WERI-Rb-1 (cell line): ENCODE measurements at places on chromosomes 3 and 15.

DNA sequence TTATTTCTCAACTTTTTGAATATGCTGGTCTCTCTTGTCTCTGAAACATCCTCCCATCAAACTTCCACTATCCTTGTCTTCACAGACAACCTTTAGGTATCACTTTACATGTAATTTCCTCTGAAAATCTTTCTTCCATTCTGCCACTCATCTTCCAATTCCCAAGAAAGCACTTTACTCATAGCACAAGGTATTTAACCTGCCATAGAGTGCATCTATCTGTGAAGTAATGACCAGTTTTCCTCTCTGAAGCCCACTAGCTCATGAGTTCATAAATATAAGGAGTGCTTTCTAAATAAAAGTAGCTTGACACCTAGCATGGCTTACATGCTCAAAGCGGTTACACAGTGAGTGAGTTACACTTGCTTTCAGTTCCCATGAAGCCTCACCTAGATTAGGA, 160.7 kb upstream of the CMC1 start:
- DNase-seq = no peak

- peak; percentile 44 for DNase-seq
Observed at GRCh38 chr3:9809239-9809614, 835 bp upstream of the TTLL3 start.

DNA sequence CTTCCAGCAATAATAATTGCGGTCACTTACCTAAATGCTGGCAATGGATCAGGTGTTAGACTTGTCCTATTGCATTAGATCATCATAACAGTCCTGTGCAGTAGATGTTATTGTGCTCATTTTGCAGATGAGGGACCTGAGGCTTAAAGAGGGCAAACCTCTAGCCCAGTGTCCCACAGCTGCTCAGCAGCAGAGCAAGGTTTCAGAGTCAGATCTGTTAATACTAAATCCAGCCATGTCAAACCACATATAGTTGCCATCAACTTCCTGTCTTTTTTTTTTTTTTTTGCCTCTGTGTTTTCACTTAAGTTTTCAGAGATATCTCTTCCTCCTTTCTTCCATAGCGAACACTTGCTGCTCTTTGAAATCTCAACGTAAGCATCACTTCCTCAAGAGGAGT, 12.1 kb downstream of the FEZF2 start:
- no peak for DNase-seq

DNA sequence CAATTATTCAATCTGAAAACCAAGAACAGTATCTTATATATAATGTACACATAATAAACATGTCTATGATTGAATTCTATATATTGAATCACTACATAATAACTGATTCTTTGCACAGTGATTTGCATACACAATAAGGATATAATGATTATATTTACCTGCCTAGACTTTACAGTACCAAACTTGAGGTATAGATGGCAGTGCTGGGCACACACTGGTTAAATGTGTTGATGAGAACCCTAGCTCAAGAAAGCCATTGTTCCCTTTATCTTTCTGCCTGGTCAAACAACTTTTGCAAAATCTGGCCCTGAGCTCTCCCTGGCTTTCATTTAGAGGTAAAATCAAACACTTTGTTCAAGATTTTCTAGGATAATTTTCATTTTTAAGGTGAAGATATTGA, 697.7 kb downstream of the TUSC7 start:
- DNase-seq = peak; percentile 20

DNA sequence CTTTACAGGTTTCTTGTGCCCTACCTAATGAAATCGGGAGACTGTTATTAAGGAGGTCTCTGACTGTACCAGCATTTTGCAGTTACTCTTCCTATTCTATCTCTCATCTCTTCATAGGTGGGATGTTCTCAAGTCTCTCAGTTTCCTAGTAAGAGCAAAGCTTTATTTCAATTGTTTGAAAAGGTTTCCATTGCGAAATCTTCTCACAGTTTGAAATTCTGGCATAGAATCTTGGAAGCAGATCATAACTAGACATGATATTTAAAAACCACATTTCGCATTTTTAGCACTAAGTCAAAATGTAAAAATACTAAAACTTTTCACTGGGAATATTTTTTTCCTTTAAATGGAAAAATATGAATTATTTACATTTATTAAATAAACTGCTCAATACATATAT, 1311.4 kb downstream of the ROBO2 start:
- no peak for DNase-seq

- DNase-seq = no peak
Observed at GRCh38 chr3:3815206-3815605, 16.0 kb downstream of the LRRN1 start.

DNA sequence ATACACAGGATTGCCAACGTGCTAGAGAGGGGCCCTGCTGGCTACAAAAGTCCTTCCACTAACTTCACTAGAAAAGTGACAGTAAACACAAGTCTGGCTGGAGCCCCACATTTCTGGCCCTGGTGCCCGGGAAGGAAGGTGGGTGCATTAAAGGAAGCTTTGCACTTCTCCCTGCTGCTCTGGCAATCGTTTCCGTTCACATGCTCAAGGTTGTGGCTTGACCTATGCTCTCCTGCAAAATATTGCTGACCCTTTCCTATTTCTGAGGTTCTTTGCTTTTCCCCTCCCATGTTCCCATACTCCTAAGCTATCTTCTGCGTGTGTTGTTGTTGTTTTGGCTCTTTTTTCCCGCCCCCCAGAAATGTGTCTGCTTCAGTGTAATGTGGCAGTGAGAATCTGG, 9.1 kb upstream of the CCR3 start:
- DNase-seq = no peak

DNA sequence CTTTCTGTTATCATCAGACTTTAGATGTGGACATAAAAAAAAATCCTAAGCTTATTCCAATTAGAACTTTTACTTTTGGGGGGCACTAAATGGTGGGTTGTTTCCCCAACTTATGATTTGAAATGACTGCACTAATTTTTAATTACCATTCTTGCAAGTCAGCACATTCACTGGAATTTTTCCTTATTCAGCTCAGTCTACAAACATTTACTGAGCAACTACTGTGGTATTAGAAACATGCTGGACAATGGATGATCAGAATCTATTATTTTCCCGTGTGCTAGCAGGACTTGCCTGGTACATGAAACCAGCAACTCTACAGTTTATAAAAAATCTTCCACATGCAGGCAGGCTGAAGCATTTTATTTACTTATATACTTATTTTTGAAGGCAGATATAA, 273.6 kb downstream of the FOXP1 start:
- no peak for DNase-seq

GRCh38 chr15:101191242-101191641, 60.6 kb downstream of the CHSY1 start:
- no peak for DNase-seq

DNA sequence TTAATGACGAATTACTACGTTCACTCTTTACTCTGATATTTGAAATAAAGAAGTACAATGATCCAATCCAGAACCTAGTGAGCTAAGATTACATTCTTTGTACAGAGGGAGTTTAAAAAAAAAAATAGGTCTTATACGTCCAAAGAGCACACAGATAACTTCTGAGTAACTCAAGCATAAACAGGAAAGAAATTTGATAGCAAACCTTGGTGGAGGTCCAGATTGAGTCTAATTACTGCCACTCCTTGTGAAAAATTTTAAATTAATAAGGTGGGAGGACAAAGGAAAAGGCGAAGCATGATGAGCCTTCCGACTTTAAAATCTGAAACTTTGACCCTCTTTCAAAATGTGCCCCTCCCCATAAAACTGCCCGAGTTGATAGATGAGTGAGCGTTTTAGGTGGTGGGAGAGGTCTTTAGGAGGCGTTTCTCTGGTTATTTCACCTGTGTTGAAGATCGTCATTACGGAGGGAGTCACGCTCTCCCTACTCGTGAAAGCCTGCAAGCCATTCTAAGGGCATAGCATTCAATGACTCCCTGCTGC, 127.0 kb upstream of the ROBO2 start:
- DNase-seq = no peak

- no peak for DNase-seq
Observed at GRCh38 chr3:52670621-52671521, 14.8 kb downstream of the PBRM1 start.

DNA sequence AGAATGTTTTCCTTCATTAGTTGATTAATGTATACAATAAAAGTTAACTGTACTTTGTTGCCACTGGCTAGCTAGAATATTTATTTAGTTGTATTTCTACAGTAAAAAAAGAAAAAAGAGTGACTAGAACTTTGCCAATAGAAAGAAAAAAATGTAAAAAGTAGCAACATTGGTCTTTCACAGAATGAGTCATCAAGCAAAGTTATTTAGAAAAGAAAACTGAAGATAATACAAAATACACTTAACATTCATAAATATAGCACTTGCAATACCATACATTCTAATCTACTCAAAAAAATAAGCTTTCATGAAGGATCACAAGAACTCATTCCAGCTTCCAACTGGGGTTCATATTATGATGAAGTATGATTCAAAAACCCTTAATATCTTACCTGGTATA, 83.4 kb downstream of the AQR start:
- no peak for DNase-seq

DNA sequence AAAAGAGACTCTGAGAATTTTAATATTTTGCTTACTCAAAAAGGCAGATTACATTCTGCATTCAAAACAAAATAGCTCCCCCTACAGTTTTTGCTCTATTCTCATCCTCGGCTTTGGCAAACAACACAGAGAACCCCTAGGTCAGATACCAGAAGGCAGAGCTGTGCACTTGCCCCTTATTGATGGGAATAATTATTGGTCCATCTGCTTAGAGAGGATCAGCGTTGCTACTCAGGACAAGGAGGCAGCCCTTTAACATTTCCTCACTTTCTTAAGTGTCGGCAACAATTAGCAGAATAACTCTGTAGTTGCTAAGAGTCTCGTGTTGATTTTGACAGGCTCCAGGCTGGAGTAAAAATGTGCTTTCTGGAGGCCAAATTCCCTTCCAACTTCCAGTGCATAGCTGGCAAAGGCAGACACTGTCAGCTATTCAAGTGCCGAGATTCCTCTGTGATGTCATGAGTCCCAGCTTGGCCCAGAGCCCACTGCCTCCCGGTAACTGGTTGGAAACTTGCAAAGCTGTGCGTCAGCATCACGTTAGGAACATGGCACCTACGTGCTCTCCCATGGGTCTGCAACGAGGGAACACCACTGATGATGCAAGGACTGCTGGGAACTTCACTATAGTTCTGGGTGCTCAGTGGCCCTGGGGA, 482.7 kb upstream of the ADAMTS9 start:
- no peak for DNase-seq

DNA sequence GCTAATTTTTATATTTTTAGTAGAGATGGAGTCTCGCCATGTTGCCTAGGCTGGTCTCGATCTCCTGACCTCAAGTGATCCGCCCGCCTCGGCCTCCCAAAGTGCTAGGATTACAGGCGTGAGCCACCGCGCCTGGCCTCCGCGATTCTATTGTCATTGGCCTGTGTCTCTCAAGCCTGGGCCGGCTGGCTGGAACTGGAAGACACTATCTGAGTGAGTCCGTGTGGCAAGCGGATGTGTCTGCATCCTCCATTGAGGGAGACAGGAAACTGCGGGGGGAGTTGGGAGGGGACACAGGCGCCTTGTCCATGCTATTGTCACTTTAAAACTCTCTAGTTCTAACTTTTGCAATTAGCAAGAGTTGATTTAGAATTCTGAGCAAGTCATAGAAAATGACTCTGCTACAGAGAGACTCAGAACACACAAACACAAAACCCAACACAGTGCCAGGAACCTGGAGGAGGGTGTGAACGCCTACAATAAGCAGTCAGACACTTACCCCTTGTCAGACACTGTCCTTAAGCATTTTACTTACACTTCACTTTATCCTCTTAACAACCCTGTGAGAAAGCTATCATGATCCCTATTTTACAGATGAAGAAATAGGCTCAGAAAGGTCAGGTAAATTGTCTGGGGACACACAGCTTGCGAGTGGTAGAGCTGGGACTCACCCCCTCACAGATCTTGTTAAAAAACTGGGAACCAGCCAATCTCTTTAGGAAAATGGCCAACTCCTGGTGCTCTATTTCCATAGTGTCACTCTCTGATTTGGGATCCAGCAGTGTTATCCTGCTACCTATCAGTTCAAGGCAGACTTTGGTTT, 38.7 kb downstream of the ANP32A start:
- peak; percentile 2 for DNase-seq

- no peak for DNase-seq
Observed at GRCh38 chr3:197748597-197749314, 927 bp upstream of the FYTTD1 start.

GRCh38 chr3:25856902-25857518, 67.1 kb downstream of the OXSM start:
- no peak for DNase-seq

- no peak for DNase-seq
Observed at GRCh38 chr3:73805435-73805834, 180.7 kb upstream of the PDZRN3 start.

DNA sequence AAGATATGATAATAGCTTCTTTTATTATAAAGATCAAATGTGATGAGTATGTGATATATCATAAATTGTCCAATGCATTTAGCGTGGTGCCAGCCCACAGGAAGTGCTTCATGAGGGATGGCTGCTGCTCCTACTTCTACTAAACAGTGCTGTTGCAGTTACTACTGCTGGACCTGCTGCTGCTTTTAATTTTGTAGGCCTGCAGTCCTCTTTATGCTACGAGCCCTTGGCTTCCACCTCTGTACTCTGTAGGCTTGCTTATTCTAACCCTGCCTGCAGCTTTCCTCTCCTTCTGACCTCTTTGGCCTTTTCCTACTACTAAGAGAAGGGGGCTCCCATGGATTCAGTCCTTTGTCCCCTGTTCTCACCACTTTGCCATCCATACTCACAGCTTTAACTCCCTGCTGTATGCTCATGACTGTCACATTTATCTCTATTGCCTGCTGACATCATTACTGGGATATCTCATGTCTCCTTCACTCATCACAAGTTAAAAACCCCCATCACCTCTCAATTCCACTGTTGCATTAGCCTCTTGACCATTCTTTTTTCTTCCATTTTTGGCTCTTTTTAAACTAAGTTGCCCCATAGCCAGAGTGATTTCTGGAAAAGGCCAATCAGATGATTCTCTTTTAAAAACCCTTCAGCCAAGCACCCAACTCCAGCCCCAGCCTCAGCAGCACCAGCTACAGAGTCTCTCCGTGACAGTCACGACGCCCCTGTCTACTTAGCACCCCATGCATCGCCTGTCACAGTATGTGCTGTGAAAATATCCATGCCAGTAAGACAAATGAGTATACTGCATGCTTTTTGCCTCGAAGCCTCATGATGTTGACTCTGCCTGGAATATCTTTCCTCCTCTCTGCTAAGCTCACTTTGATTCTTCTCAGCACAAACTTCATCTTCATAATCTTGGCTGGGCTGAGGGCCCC, 56.3 kb downstream of the PLCL2 start:
- no peak for DNase-seq

GRCh38 chr3:105401691-105402149, 35.0 kb downstream of the ALCAM start:
- no peak for DNase-seq

DNA sequence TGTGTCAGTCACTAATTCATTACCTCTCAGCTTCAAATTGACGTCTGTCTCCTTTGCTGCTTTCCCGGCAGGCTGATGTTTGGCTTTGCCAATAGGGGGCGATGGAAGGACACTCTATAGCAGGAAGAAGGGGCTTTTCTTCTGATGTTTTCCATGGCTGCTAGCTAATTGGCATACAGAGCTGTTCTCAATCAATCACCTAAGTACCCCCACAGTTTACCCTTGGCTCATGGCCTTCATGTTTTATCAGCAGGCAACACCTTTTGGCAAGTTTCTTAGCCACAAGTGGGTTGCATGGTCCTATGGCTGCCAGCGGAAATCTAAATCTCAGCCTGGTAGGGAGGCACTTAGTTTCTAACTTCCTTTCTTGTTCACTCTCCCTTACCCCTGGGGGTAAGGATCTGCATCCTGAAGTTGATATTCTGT, 45.0 kb downstream of the ESYT3 start:
- peak; percentile 70 for DNase-seq
